ENCODE measurements at places on chromosomes 7 and 10. TPM values are rescaled to one million over a fixed set of nuclear protein-coding genes. Genes with fewer than 3 reads are reported as not detected.

AUTS2 gene
- polyA plus RNA-seq: 61.8 TPM

GRID2IP gene
- polyA plus RNA-seq: 0.54 TPM

FAM13C gene
- polyA plus RNA-seq: 6.4 TPM

FGF8 gene
- polyA plus RNA-seq: 13.8 TPM

SEC61A2 gene
- 11.8 TPM for polyA plus RNA-seq

ZMYND11 gene
- 90.5 TPM for polyA plus RNA-seq

PNPLA8 gene
- 47.8 TPM for polyA plus RNA-seq

TLX1 gene
- 0.27 TPM for polyA plus RNA-seq

TAS2R40 gene
- polyA plus RNA-seq: not detected

KCP gene
- 29.2 TPM for polyA plus RNA-seq

OPN4 gene
- not detected for polyA plus RNA-seq

MEIG1 gene
- 0.86 TPM for polyA plus RNA-seq

UROS gene
- polyA plus RNA-seq: 53.5 TPM

LAMB1 gene
- polyA plus RNA-seq: 887 TPM

EGR2 gene
- 1.1 TPM for polyA plus RNA-seq

TRIM73 gene
- polyA plus RNA-seq: 13.1 TPM

NYAP1 gene
- polyA plus RNA-seq: 1.8 TPM

OR6B1 gene
- 0.05 TPM for polyA plus RNA-seq

PLCE1 gene
- polyA plus RNA-seq: 37.6 TPM

DLX5 gene
- not detected for polyA plus RNA-seq

FAM237B gene
- polyA plus RNA-seq: 0.23 TPM

BCL7B gene
- polyA plus RNA-seq: 44.2 TPM

CACNA2D1 gene
- polyA plus RNA-seq: 31.9 TPM

LRMDA gene
- polyA plus RNA-seq: 20.7 TPM

DOCK1 gene
- polyA plus RNA-seq: 57.9 TPM

C10orf95 gene
- 0.75 TPM for polyA plus RNA-seq

MALRD1 gene
- 2.4 TPM for polyA plus RNA-seq

MAD1L1 gene
- 25.9 TPM for polyA plus RNA-seq

ZNF804B gene
- 0.23 TPM for polyA plus RNA-seq

MRPS24 gene
- polyA plus RNA-seq: 94.4 TPM

LRIT2 gene
- polyA plus RNA-seq: not detected
